Right ventricle myocardium inferior (tissue), 1 donor: ENCODE measurements at places on chromosomes 11 and 22.

DNA sequence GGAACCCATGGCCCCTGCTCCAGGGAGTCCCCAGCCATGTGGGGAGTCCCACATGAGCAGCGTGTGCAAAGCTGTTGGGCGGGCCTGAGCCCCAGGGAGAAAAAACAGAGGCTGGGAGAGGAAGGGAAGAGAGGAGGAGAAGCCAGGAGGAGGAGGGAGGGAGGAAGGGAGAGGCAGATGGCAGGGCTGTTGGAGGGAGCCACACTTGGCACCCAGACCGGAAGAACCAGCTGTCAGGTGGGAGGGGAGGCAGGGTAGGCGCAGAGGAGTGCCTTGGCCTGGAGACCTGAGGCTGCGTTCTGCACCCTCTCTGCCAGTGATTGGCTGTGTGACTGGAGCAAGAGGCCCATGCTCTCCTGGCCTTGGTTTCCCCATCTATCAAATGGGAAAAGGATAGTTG, 6.7 kb downstream of the SYNGR1 start:
- no peak for DNase-seq

DNA sequence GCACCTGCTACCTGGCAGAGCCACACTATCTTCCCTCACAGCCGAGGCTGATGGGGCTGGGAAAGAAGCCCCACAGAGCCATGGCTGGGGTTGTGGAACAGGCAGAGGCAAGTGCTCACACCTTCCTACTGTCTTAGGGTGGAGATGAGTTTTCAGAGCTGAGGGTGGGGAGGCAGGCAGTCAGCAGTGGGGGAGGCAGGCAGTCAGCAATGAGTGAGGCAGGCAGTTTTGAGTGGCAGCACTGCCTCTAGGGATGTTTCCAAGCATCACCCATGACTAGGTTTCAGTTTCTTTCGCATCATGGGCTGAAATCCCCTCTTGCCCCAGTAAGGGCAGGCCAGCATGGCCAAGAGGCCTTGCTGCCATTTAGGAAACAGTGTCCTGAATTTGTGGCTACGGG, 41.6 kb upstream of the NTM start:
- DNase-seq = no peak

DNA sequence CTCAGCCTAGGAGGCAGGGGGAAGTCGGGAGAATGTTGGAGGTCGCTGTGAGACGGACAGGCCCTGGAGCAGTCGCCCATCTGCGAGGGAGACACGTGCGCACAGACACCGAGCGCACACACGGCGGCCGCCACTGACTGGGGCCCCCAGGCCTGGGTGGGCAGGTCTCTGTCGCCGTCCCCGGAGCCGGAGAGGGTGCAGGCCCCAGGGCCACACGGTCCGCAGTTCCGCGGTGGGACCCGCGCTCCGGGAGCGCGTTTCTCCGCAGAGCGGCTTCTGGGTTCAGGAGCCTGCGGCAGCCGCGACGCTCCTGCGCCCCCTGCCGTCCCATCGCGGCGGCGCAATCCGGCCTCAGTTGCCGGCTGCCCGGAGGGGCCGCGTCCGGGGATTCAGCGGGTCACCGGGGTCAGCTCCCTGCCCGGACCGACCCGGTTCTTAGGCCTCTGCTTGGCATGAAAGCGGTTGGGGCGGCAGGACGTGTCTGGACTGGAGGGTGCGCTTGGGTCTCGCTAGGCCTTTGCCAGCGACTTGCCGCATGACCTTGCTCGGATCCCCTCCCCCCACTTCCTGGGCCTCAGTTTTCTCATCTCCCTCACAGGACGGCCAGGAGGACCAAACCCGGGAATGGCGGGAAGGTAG, 31.2 kb downstream of the PDE2A start:
- peak; percentile 87 for DNase-seq

DNA sequence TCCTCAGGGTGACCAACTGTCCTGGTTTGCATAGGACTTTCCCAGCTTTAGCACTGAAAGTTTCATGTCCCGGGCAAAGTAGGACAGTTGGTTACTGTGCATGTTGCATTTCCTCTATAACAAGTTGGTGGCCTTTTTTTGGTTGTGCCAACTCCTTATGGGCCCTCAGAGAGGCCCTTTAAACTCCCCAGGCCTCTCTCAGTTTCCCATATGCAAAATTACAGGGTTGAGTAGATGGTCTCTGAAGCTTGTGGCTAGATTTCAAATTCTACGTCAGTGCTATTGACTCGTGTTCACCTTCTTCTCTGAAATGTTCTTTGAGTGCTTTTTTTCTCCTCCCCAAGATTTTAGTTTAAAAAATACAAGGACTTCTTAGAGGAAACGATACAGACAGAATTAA, 92.5 kb downstream of the MYO18B start:
- no peak for DNase-seq

DNA sequence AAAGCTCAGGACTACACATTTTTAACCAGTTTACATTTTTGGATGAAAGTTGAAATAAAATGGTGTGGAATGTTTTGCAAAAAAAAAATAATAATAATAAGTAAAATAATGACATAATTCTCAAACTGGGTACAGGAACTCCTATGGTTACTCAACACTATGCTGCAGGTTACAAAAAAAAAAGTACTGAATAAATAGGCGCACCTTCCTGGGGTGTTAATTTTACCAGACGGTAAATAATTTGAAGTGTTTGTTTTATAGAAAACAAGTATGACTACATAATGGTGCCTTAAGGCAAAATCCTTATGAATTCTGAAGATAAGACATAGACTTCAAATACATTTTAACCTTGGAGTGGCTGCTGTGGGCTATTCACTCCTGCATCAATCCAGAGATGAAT, 76.5 kb downstream of the RELT start:
- no peak for DNase-seq

DNA sequence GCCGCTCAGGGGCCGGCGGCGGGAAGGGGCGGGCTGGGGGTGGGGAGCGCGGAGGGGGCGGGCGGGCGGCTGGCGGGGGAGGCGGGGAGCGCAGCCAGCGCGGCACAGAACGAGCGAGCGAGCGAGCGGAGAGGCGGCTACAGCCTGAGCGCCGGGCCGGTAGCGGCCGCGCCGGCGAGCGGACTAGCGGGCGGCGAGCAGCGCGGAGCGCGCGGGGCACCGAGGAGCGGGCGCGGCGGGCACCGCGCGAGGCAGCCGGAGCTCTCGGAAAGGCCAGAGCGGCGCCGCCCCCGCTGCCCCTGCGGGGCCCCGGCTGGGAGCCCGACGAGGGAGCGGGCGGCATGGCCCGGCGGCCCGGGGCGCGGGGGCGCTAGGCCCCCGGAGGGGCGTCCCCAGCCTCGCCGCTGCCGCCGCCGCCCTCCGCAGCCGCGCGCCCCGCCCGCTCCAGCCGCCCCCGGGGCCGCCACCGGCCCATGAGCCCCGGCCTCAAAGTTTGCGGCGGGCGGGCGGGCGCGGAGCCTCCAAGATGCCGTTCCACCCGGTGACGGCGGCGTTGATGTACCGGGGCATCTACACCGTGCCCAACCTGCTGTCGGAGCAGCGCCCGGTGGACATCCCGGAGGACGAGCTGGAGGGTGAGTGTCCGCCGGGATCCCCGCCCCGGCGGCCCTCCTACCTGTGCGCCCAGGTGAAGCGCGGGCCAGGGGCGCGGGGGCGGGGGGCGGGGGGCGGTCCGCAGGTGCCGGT, at the start of gene CABP7:
TSS of gene CABP7 (plus strand) at position 105 of the 747 bp plus-strand sequence. CDS start at position 527, 422 bp downstream.
- no peak for DNase-seq

GRCh38 chr11:93192163-93192562, 5.6 kb downstream of the SLC36A4 start:
- DNase-seq = no peak

DNA sequence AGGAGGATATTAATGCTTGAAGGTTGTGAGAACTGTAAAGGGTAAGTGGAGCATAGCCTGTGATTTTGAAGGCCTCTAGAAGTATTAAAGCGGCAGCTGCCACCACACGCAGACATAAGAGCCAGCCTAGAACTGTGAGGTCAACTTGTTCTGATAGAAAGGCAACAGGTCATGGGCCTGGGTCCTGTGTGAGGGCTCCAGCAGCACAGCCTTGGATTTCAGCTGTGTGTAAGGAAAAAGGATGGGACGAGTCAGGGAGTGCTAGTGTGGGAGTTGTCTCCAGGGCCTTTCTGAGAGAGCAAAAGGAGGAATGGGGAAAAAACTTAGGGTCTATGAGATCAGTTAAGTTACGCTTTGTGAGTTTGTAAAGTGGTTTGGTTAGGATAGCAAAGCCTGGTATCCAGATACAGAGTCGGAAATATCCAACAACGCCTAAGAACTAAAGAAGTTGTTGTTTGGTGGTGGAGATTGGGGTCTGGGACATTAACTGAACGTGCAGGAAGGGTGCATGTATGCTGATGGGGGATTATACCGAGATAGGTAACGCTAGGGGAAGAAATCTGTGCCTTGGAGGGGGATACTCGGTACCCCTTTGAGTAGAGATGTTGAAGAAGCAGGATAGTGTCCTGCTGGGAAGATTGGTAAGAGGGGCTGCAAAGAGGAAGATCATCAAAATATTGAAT, 17.4 kb upstream of the ANO1 start:
- no peak for DNase-seq

DNA sequence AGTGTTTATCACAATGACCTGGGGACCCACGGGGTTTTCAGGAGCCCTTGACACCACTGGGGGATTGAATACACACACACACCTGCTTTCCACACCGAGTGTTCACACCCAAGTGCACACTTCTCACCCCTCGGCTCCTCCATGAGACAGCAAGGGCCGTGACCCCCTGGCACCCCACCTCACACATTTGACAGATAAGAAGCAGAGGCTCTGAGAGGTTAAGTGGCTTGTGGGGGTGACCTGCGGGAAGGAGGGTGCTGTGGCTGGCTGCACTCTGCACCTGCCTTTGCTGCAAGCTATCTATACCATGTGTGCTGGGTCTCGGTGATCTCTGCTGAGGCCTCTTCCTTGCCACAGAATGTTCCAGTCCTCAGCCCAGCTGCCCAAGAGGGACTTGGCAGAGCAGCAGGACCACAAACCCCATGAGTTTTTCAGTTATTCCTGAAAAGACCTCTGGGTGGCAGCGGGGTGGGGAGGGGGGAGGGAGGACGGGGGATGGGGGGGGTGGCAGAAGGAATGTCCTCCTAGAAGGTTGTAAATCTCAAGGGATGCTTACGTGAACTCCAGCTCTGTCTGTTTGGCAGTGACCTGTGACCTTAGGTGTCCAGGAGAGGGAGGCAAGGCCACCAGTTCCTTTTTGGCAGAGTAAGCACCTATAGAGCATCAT, 47.9 kb upstream of the RFPL3 start:
- peak; percentile 11 for DNase-seq

GRCh38 chr11:95363164-95363563, 132.2 kb upstream of the SESN3 start:
- DNase-seq = no peak
